ENCODE measurements at places on chromosomes 12 and 14.

DNA sequence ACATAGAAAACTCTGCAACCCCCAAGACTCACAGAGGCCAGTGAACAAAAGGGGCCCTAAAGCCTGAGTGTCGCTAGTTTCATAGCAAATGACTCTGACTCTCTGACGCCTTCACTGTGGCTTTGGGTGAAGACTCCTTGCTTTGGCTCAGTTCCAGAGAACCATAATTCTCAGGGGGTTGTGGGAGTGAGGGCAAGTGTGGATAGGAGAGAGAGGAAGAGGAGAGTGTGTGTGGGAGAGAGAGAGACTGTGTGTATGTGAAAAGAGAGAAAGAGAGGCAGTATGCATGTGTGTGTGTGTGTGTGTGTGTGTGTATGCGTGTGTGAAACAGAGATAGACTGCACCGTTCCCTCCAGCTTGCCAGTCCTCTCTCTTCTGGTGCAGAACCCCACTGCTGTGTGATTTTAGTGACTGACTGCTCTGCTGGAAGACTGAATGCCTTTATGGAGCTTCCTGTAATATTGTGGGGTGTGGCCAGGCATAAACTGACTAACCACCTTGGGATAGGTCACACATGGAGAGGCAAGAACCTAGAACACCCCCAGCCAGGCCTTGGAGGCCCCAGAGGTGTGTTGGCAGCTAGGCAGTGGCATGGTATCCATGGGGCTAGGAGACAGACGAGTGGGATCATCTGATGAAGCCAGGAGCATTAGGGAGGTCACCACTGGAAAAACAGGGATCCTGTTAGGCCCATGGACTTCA lies 45.9 kb upstream of the STXBP6 start:
- no peak for DNase-seq

DNA sequence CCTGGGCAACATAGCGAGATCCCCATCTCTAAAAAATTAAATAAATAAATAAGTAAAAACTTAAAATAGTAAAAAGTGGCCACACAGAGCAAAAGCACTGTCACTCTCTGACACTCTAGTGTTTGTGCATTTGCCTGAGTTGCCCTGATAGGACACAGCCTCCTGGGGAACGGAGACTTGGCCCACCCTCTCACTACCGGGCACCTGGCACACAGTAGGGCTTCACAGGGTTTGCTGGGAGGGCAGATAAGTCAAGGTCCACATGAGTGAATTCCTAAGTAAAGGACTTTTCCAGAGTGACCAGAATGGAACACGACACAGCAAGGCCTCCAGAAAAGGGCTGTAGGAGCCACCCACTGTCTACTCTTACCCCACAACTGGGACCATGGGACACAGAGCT lies 54.3 kb downstream of the SCARB1 start:
- DNase-seq: no peak

GRCh38 chr12:24815114-24815423 lies 133.8 kb downstream of the BCAT1 start:
- DNase-seq: no peak

- no peak for DNase-seq
Observed at GRCh38 chr14:34015383-34015782, 64.5 kb upstream of the EGLN3 start.

- DNase-seq: no peak
Observed at GRCh38 chr12:52837413-52837741, 3.3 kb upstream of the KRT79 start.

GRCh38 chr12:123061441-123062205 lies 81.1 kb downstream of the ARL6IP4 start:
- DNase-seq: no peak

GRCh38 chr14:24270537-24271133 lies 762 bp downstream of the RABGGTA start:
- DNase-seq: peak; percentile 50

- DNase-seq: peak; percentile 66
Observed at GRCh38 chr12:63826006-63826585, 18.4 kb upstream of the SRGAP1 start.

DNA sequence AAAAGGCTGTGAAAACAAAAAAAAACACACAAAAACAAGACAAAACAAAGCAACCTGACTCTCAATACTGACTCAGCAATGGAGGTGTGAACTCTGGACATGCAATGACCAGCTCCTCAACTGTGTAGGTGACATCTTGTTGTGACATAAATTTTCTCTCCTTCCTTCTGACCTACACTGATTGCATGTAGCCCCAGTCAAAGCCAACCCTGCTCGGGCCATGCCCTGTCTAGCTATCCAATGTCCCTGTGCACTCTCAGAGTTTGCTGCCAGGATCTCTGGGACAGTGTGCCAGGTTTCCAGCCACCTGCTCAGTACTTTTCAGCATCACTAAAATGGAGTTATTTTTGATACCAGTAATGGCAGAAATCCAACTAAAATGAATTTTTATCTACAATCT lies 18.9 kb upstream of the CRACR2A start:
- peak; percentile 20 for DNase-seq

- no peak for DNase-seq
Observed at GRCh38 chr12:6058481-6059161, 65.8 kb downstream of the VWF start.

DNA sequence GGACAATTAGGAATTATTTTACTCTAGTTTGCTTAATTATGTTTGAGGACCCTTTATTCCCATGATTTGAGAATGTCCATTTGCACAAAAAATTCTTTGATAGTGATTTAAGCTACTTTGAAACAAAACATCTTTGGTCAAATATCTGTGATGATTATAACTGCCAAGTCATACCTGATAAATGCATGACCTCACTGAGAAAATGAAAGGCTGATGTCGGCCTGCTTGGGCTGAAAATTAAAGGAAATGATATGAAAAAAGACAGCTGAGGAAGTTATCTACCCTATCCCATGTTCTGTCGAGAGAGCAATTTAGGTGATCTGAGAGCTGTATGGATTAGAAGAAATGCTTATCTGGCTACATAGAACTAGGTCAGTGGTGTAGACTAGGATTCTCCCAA lies 43.6 kb downstream of the ATL1 start:
- no peak for DNase-seq

- DNase-seq: no peak
Observed at GRCh38 chr12:71503579-71504391, 64.2 kb downstream of the LGR5 start.

DNA sequence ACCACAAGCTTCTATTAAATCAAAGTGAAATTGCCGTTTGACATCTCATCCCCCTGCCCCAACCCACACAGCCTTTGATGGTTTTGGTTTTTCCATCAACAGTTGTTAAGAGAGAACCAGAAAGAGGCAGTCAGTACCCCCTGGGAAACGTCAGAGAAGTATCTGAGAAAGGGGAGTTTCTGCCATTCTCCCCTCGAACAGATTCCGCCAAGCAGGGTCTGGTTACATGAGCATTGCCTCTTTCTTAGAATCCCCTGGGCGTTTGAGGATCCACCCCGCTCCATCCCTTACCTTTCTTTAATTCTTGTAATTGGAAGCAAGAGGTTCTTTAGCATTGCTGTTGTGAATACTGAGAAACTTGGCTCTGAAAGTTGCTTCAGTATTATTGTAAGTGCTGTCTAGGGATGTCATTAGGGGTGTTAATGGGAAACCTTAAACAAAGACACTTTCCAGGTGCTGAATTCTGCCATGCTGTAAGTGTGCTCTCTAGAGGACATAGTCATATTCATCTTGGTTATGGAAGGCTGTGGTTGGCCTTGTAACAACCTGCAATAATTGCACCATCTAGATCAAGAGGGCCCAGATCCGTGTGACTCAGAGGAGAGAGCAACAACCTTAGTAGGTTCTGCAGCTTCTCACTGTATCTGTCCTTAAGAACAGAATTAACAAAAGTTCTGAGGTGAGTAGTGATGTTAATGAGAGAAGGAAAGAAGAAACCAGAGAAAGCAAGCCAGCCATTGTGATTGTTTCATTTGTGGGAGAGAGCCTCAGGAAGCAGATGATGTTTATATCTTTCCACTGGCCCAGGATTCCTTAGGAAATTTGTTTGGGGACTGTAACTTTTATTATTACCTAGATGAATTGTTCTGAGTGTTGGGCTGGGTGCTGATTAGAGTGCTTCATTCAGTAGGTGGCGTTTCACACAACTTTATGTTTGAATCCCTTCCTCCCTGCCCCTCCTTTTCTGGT lies 9.0 kb downstream of the TMBIM6 start:
- DNase-seq: no peak

DNA sequence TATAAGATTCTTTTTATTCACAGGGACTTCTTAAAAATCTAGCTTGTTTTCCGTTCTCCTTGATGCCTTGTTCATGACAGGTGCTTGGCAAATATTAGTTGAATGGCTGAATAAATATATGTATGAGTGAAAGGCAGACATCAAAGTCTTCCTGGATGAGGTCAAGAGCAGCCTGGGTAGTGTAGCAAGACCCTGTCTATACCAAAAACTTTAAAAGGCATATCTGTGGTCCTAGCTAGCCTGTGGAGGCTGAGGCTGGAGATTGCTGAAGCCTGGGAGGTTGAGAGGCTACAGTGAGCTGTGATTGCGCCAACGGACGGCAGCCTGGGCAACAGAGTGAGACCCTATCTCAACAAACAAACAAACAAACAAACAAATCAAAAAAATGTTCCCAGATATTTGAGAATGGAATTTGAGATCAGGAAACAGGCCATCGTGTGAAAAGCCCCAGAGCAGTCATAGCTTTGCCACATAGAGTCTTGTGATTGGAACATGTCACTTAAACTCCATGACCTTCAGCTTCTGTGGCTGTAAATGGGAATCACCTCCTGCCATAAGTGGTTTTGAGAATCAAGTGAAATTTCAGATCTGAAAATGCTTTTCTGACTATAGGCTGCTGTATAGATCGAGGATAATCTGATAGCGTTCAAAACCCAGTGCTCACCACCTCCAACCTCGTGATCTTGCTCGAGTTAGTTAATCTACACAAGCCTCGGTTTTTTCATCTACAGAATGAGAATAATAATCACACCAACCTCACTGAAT lies 64.3 kb downstream of the ZFP36L1 start:
- DNase-seq: no peak

GRCh38 chr12:101221301-101221700 lies 11.3 kb upstream of the SLC5A8 start:
- DNase-seq: peak; percentile 29

DNA sequence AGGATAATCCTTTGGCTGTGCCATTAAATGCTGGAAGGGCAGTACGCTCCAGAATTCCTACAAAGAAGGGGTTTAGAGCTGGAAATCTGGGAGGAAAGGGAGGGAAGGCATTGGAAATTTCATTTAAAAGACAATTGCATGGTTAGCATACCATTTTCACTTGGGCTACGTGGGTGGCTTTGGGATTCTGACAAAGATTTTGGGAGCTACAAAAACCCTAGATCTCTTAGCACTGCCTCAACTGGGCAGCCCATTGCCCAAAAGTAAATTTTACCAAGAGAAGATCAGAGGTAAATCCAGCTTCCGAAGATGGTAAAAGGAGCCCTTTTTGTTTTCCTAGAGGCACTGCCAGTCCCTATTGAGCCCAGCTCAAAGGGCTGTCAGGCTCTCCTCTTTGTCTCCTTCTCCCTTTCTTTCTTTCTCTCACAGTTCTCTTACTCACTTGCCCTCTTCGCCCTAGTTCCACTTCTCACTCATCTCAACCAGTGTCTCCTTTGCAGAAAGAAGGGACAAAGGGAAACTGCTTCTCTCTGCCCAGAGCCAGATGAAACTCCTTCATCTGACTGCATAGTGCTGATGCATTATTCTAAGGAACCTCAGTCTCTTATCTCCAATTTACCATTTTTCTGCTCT lies 125.4 kb upstream of the PLEKHA5 start:
- DNase-seq: no peak

Measured in NCI-H1694 treated with DMSO at 0.1 percent for 48 hours (cell line).